Daoy (cell line): ENCODE measurements at places on chromosomes 1 and 21.

- peak; percentile 89 for DNase-seq
Measured at GRCh38 chr1:221809091-221810029, 67.5 kb upstream of the DUSP10 start.

- DNase-seq, result peak; percentile 85
Measured at GRCh38 chr1:214552174-214552608, 789 bp upstream of the PTPN14 start.

- no peak for DNase-seq
Measured at GRCh38 chr1:160860840-160861505, 1.7 kb downstream of the CD244 start.

DNA sequence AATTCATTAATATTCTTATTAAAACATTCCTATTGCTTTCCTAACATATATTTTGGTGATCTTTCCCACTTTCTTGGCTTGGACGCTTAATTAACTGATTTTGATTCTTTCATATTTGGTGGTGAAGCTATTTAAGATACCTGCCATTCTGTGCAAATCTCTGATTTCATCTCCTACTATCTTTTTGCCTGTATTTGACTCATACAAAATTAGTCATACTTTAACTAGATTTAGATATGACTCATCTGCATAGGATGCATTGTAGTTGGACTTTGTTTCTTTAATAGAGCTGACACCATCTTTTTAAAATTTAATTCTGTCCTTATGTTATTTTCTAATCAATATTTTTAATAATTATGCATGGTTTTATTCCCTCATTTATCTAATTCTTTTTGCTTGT lies 93.8 kb upstream of the PLPPR4 start:
- peak; percentile 15 for DNase-seq

DNA sequence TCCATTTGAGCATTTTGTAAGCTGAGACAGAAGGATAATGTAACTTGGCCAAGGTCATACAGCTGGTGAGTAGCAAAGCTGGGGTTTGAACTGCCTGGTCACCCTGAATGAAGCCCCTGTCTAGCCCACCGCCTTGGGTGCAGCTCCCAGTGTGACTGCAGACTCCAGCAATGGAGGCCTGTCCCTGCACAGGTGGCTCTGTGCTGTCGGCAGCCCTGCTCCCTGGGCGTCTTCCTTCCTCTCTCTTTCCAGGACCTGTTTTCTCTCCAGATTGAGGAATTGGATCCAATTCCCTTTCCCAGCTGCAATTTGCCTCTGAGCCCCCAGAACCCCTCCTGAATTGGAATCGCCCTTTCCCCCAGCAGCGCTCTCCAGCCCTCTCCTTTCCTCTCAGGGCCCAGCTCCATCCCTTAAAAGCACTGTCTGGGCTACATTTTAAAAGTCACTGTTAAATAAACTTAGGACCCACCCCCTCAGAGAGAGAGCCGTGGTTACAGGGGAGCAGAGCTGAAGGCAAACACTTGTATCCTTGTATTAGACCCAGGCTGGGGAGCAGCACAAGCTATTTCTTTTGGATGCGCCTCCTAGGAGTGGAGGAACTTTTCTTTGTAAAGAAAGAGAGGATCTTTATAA lies 161.4 kb upstream of the LMO4 start:
- no peak for DNase-seq

GRCh38 chr1:19893687-19894086 lies 11.5 kb downstream of the OTUD3 start:
- DNase-seq, result no peak

- DNase-seq, result no peak
Measured at GRCh38 chr1:198015309-198015708, 98.1 kb downstream of the LHX9 start.

DNA sequence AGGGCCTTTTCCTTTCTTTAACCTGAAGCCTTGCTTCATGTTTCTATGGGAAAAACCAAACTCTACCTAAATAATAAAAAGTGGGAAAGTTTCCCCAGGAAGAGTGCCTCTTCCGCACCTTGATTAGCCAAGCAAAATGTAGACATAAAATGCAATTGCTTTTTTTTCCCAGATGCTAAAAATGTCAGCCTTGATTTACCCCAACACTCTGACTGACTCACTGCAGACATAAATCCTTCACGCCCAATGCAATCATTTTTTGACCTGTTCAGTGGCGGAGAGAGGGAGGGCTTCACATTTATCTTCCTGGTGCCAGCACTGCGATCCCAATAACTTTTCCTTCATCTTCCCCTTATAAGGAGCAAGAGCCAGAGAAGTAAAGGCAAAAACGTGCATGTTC lies 261.5 kb downstream of the SEC16B start:
- no peak for DNase-seq

DNA sequence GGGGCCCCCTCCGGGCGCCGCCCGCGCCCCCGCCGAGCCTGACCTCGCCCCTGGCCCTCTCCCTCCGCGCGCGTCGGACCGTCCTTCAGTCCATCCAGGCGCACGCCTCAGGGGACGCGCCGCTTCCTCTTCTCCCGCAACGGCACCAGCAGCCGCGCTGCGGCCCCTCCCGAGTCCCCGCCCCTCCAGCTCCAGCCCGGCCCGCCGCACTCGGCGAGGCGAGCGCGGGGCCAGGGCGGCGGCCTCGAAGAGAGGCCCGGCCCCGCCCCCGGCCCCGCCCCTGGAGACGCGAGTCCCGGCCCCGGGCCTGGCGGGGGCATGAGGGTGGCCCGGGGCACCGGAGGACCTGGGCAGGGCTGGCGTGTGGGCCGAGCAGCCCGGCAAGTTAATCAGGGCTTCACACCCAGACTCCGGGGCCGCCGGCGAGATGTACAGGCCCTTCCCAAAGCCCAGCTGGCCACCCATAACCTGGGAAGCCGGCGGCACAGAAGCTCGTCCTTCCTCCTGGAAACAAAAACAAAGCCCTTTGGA lies at the start of gene IGSF3:
Gene IGSF3 (minus strand): TSS at position 159 of the 531 bp plus-strand sequence. CDS start 1,407 bp downstream, outside the sequence.
- DNase-seq, result peak; percentile 92

GRCh38 chr1:228875741-228876140 lies 140.5 kb downstream of the RHOU start:
- no peak for DNase-seq

- DNase-seq, result no peak
Measured at GRCh38 chr1:181189245-181189644, 100.7 kb downstream of the IER5 start.

DNA sequence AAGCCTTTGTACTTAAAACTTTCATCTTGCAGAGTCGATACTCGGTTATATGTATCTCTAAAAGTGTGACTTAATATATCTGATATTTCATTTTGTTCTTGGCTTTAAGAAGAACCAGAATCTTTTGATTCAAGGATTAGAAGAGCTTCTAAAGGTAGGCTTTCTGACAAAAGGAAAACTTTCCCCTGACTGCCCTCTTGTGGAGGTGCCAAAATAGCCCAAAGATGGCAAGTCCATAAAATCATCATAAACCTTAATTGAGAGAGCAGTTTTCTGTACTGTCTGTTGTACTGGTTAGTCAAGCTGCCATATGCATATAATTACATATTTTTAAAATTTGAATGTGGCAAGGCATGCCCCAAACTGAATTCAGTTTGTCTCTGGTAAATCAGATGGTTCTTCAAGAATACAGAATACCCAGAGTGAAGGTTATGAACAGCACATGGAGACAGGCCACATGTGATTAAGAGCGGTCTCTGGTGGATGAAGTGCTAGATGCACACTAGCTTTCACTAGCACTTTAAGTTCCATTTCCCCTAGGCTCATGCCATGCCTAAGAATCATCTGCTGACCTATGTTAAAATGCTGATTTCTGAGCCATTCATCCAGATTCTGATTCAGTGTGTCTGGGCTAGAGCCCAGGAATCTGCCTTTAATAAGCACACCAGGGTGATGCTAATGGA lies 27.7 kb upstream of the ELAVL4 start:
- DNase-seq, result peak; percentile 6

GRCh38 chr1:234602334-234603220 lies 7.4 kb downstream of the IRF2BP2 start:
- DNase-seq, result peak; percentile 90

DNA sequence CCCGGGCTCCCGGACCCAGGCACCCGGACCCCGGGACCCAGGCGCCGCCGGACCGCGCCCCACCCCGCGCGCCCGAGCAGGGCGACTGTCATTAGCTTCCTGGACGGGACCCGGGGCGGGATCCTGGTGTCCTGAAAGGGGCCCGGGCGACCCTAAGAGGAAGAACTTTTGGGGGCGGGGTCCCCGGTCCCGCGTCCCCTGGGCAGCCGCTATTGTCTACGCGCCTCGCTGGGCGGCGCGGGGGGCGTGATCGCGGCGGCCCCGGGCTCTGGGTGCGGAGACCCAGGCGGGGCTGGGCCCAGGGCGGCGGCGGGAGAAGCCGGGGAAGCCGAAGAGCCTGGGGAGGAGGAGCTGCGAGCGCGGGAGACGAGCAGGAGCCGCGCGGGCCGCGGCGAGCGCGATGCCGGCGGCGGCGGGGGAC lies 465 bp downstream of the HUNK start:
- no peak for DNase-seq

GRCh38 chr1:79524126-79524525 lies 517.6 kb upstream of the ADGRL4 start:
- DNase-seq, result no peak

- peak; percentile 77 for DNase-seq
Measured at GRCh38 chr1:159936273-159936904, 9.0 kb downstream of the IGSF9 start.

DNA sequence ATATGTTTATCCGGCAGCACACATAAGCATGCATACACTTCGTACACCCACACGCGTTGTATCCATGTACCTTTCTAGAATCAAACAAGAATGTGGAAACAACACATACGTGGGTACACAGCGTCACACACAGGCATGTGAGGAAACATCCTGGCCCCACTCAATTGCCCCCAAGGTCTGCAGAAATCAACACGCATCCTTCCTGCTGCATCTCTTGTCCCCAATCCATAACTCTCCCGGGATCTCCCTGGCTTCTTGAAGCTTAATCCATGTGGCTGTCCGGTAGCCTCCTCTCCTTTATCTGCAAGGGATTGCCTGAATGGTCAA lies 5.5 kb upstream of the TBX15 start:
- no peak for DNase-seq

- no peak for DNase-seq
Measured at GRCh38 chr1:33273961-33274371, 17.7 kb downstream of the ZNF362 start.
